HT1080 (cell line): ENCODE measurements at places on chromosomes 1 and 21. TPM values are rescaled to one million over a fixed set of nuclear protein-coding genes. Genes with fewer than 3 reads are reported as not detected.
A peak's percentile ranks its signal among the peaks of the same experiment; 100 is the strongest.

TMEM82 gene
- total RNA-seq: not detected in 2 replicates

PRDM16 gene
- total RNA-seq: 0.20 TPM in 1 of 2 replicates, not detected in the other

TSHB gene
- total RNA-seq: not detected in 2 replicates

SH3BGR gene
- total RNA-seq: 0.31 and 0.43 TPM in 2 replicates

ADAM30 gene
- total RNA-seq: not detected in 2 replicates

- no peak for DNase-seq
Measured at GRCh38 chr1:220031287-220031686, 15.0 kb downstream of the EPRS1 start.

DNA sequence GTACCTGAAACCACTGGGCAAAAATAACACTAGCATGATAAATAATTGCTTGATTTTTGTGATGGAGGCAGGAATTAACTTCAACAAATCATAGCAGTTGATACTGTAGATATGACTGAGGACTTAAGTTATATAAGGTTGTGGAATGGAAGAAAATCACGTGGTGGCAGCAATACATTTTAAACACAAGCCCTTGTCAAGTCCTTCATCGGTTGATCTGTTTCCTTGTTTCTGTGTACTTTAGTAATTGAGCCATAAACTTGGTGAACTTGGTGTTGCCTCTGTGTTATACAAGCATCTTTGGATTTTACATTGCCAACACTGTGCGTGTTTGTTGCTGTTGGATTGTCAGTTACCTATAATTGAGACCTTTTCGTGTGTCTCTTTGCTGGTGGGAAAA lies 114.4 kb downstream of the CAMTA1 start:
- no peak for DNase-seq

- no peak for DNase-seq
Measured at GRCh38 chr1:145955436-145955835, 2.4 kb downstream of the LIX1L start.

- DNase-seq: peak; percentile 61
Measured at GRCh38 chr21:25039461-25040380, 567.6 kb downstream of the MRPL39 start.

DNA sequence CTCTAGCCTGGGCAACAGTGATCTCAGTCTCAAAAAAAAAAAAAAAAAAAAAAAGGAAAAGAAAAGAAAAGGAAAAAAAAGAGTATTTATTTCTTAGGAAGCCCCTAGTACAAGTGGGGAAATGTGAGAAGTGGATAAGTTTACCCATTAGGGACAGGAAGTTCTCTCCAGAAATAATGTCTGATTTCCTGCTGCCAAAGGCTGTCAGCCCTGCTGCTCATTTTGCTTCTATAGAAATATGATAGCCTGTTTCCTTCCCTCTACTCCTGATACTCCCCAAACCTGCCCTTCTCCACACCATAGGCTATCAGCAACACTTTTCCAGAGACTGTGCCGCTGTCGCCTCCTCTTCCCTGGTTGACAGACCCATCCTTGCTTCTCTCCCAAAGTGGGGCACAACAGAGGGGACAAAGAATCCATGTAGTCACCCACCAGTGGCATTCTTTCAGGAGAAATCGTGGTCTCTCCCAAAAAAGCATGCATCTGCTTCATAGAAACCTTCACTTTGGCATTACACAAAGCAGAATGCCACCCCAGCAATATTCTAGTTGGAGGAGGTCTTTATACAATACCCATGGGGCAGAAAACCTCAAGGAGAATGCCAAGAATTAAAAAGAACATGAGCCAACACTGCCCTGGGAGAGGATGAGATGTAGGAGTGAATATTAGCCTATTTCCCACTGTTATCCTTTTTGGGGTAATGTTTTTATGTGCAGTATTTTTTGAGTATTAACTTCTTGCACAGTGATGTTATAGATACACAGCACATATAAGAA lies 166.3 kb upstream of the NR5A2 start:
- no peak for DNase-seq

GRCh38 chr1:167670563-167670962 lies 40.5 kb downstream of the RCSD1 start:
- DNase-seq: no peak

DNA sequence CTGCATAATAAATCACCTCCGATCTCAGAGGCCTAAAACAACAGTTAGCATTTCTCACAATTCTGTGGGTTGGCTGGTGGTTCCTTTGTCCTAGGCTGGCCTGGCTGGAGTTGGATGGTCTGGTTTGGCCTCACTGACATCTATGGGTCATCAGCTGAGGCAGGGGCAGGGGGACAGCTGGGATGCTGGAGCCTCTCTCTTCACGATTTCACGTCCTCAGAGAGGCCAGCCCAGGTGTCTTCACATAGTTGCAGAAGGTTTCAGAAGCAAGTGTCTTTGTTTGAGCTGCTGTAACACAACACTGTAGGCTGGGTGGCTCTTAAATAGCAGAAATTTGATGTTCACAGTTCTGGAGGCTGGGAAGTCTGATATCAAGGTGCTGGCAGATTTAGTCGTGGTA lies 155.5 kb upstream of the CACNA1E start:
- no peak for DNase-seq

- DNase-seq: no peak
Measured at GRCh38 chr1:234921266-234922062, 207.2 kb downstream of the TOMM20 start.
